ENCODE measurements at places on chromosomes 4 and X.

DNA sequence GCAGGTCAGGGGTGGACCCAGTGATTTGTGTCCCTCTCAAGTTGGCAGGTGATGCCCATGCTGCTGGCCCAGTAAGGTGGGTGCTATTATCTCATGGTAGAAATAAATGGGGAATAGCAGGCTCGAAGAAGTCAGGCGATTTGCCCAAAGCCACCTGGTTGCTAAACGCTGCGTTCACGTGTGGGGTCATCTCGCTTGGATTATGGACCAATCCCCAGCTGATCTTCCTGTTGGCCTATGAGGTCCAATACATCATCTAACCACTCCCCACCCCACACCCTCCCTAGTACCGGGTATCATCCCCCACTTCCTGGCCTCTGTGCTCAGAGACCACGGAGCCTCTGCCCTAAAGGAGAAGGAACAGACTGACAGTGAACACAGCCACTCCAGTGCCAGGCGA lies 18.3 kb upstream of the MSX1 start:
- no peak for DNase-seq

GRCh38 chrX:54076903-54077302 lies 32.6 kb upstream of the PHF8 start:
- no peak for DNase-seq

- no peak for DNase-seq
These were observed 17.3 kb upstream of the GLUD2 start for GRCh38 chrX:121030083-121030482.

DNA sequence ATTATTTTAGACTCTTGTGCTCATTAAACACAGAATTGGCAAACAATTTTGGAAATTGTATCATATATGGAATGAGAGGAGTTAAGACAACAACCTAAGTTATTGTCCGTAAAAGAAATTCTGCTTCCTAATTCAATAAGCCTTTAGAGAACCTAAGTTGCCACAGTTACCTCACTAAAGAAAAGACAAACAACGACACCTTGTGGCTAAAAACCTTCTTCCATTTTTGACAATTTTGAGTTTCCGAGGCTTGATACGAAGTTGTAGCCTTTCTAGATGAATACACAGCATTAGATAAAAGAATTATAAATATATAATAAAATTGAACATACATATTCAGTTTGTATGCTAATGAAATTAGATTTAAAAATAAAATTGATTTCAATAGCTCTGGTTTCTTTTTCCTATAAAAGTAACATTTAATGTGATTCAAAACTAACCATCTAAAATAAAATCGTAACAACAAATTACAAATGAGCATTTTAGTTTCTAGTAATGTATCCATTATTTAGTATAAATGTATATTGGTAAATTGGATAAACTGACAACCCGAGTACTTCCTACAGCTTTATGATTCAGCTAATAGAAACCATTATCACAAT lies 275.1 kb downstream of the GPM6A start:
- DNase-seq: peak; percentile 86

DNA sequence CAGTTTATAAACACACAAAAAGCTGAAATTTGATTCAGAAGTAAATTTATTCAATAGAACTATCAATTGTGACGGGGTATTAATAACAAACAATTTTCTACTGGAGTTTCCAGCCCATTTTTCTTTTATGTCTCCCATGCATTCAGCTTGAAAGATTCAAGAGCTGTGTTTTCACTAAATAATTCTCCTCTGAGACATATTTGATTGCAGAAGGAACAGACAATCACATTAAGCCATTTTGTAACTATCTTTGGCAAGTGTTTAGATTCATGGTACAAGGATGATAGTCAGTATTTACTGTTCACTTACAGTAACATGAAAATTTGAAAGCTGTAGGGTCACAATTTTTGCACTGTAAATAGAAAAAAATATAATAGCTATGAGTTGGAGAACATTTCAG lies 198.4 kb upstream of the TACR3 start:
- peak; percentile 29 for DNase-seq

DNA sequence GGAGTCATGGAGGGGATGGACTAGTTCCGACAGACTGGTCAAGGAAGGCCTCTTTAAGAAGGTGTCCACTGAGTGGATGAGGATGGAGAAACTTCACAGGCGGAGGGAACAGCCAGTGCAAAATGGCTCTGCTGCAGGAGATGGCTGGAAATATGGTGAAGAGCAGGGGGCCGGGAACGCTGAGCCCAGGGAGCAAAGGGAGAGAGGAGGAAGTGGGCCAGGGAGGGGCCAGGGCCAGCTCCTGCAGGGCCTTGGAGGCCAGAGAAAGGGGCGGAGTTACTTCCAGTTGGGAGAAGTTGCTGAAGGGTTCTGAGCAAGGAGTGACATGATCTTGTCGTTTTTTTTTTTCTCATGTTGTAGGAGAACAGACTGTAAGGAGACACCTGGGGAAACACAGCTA lies 94.5 kb downstream of the WFS1 start:
- DNase-seq: no peak

GRCh38 chrX:132292793-132293192 lies 73.5 kb upstream of the RAP2C start:
- peak; percentile 56 for DNase-seq

DNA sequence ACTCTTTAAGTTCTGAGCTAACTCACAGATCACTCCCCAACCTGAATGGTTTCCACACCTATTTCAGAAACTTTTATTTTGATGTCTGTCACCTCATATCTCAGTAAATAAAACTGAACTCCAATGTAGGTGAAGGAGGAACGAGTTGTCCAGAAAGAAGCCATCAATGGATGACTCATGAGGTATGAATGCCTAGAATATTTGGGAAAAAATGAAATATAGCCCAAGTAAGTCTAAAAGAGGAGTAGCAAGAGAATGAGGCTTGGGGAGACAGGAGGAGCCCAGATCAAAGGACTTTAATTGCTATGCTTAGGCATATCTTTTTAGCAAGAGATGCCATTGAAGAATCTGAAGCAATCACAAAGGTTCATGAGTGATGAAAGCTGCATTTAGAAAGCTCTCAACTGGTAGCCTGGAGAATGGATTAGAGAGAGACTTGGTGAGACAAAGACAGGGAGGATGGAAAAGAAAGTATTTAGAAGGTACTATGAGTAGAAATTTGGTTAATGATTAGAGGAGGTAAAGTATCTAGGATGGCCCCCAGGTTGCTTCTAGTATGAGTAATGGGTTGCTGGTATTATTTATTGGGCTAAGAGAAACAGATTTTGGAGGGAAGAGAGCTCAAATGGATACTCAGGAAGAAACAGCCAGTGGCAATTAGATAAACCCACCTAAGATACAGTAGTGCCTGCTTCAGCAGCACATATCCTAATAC lies 39.4 kb downstream of the NOCT start:
- no peak for DNase-seq

- DNase-seq: no peak
These were observed 152.6 kb downstream of the MID1 start for GRCh38 chrX:10467793-10468192.

- DNase-seq: no peak
These were observed 326.7 kb upstream of the PITX2 start for GRCh38 chr4:110949542-110949941.

DNA sequence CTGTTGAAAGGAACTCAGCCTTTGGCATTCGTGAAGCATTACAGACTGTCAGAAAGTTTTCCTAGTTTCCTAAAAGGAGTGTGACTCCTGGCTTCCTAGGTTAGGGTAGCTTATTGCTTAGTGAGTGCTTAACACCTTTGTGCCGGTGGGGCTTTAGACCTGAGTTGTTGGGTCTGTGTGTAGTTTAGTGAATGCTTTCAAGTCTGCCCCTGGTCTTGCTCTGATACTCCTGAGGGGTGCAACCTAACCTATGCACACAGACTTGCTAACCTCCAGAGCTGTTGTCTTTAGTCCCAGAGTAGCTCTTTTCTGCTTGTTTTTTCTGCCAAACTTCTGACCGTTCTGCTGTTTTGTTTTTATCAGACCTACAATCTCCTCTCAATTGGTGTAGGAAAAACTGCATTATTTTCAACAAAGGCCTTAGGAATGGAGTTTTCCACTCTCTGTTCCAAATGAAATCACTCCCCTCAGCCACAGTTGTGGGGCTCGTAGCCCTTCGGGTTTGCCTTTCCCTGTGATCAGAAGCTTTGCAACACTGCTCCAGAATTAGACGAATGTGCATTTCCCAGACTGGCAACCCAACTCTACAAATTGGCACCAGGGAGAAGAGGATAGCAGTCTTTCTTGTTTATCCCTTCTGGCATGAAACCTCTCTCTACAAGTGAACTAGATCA lies 1399.1 kb upstream of the PCDH7 start:
- no peak for DNase-seq

GRCh38 chrX:152823657-152824056 lies 6.9 kb downstream of the CETN2 start:
- DNase-seq: no peak

DNA sequence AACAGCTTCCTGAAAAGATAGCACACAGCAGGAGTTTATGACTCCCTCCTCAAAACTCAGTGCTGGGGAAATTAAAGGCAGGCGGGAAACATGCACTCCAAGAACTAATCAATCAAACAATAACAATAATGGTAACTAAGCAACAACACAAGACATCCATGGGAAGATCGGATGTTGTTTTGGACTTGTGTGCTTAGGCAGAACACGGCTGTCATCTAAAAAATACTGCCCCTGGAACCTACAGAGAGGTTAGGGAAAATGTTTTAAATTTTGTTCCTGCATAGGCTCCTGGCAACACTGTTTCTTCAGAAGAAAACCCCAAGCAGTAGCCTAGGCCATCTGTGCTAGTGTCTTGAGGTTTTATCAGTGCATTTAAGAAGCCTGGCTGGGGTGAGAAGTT lies 1378.2 kb downstream of the STIM2 start:
- no peak for DNase-seq

GRCh38 chr4:121943941-121944340 lies 7.9 kb downstream of the TRPC3 start:
- no peak for DNase-seq

GRCh38 chr4:62661821-62662220 lies 1461.7 kb downstream of the ADGRL3 start:
- DNase-seq: no peak

DNA sequence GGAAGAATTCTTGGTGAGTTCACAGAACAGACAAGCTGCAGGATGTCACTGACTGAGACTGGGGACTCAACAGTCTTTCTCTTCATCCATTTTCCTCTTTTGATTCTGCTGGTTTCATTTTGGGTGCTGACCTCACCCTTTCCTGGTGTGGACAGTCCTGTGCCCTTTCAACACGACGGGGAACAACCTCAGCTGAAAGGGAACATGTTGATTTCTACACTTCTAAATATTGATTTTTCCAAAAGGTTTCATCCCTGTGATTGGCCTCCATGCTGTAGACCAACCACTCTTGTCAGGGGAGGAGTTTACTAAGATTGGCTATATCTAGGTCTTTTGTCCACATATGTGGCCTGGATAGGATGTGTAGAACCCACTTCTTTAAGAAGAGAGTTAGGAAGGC lies 91.8 kb downstream of the SLC4A4 start:
- no peak for DNase-seq

- DNase-seq: peak; percentile 82
These were observed 4.4 kb upstream of the CXorf38 start for GRCh38 chrX:40651620-40652223.

DNA sequence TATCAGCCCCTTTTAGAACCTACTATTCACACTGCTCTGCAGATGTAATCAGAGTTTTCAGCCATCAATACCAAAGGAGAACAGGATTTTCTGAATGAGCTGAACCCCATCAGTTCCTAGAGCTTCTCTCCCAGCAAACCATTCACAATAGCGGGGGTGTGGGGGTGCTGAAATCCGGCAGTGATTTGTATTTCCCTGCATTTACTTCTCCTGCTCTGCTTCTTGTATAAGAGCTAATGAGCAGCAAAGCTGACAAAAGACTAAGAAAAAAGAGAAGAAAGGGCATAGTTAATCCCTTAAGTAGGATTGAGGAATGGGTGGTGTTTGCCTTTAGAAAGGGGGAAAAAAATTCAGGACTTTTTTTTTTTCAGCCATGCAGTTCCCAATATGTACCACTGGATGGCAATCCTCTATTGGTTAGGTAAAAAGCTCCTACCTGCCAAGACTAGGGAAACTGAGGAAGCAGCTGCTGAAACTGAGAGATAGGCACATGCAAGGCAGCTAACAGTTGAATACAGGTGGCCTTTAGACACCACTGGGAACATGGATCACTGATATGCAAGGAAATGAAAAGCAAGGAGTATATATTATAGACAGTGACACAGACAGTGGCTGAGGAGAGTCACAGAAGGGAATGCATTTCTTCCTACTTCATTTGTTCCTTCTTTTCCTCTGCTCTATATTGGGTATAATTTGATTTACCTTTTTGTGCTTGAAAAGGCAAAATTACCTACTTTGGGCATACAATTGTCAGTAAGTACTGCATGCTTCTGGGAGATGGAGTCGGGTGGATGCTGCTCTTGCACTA lies 217.9 kb downstream of the HS6ST2 start:
- DNase-seq: peak; percentile 28

DNA sequence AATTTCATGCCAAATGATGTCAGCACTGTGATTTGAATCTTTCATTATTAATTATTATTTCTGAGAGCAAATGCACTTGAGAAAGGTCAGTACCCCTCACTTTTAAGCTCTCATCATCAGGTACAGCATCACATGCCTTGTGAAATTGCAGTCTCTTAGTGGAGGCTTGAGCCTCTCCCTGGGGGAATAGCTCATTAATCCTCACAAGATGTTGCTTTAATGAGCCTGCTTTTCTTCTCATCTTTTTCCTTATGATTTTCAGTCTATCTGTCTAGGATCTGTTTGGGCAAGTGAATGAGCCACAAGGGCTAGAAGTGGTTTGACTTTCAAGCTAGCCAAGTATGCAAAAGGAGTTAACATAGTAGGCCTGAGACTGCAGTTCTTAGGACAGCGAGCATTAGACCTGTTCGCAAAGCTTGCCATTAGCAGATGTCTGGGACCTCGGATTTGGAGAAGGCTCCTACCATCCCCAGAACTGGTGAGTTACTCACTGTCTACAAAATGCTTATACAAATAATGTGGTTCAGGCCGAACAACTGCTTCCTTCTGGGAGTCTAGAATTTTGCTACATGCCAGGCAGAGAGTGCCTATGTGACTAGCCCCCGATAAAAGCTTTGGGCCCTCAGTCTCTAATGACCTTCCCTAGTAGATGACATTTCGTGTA lies 174.5 kb downstream of the IL15 start:
- peak; percentile 9 for DNase-seq

- DNase-seq: no peak
These were observed 3.7 kb downstream of the BLOC1S4 start for GRCh38 chr4:6719611-6720179.

DNA sequence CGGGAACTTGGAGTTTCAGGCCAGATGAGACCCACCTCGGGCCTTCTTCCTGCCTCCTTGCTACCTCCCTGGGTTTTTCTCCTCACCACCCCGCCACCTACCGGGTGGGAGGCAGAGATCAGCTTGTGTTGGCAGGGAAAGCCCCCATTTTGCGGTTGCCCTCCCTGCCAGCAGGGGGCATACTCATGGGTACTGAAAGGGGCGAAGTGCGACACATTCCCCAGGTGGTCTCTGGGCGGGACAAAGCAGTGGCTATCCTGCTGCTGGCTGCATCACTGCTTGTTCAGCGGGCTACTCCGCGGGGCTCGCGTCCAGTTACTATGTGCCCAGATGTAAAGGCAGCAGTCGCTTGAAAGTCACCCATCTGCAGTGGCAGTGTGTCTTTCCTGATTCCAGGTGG lies 330.3 kb downstream of the PDHA2 start:
- DNase-seq: no peak
